ENCODE measurements at places on chromosomes 3 and 15.

DNA sequence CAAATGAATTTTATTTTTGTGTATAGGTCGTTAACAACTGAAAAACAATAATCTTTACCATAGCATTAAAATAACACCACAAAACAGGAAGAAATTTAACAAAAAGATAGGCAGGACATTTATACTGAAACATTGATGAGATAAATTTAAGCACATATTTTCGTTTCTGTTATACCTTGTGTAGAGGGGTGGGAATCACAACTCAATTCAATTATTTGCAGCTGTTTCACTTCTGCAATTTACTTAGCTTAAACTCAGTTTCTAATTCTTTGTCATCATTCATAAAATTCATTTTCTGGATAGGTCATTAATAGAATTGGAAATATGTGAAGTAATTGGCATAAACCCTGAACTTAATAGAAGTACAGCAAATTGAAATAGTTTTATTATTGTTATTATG lies 42.3 kb downstream of the TP63 start:
- DNase-seq, result no peak

- no peak for DNase-seq
Observed at GRCh38 chr15:99481113-99481950, 84.5 kb upstream of the MEF2A start.

GRCh38 chr3:100438623-100438974 lies 37.3 kb downstream of the LNP1 start:
- no peak for DNase-seq

DNA sequence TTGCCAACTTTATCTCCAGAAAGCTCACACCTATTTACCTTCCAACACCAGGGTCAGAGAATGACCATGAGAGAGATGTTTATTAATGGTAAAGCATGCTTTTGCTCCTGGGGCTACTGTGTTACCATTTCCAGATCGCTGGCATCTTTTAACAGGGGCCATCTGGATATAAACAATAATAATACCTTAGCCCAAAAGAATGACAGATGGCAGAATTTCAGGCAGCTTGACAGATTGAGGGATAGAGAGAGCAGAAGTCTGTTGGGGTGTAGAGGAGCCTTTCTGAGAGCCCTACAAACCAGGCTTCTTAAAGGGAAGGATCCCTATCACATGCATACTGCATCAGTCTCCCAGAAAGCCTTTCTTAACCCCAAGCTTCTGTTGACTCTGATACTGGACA lies 17.7 kb downstream of the RBP1 start:
- no peak for DNase-seq

DNA sequence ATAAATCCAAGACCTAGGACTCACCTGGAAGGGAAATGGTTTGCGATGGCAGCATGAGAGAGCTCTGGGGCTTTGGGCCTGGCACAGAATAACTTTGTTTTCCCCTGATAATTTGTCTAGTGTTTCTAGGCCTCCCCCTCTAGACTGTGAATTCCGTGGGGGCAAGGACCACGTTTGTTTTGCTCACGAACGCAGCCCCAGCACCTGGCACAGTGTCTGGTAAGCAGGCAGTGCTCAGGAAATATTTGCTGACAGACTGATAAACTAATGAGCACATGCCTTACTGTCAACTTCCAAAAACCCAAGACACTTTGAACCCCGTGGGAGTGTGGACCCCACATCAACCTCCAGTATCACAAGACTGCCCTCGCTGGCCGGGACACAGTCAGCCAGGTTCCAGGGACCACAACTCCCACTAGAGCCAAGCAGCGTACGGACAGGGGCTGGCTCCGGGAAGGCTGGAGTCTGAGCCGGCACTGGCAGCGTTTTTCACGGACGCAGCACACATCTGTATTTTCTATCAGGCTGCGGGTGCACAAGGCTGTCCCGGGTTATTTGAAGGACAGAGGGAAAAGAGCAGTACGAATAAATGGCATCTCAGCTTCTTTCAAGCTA lies 146.5 kb downstream of the XXYLT1 start:
- DNase-seq, result no peak

GRCh38 chr3:40737343-40737742 lies 212.6 kb downstream of the ZNF621 start:
- DNase-seq, result no peak

- peak; percentile 77 for DNase-seq
Observed at GRCh38 chr3:160413613-160414248, 14.3 kb downstream of the SMC4 start.

DNA sequence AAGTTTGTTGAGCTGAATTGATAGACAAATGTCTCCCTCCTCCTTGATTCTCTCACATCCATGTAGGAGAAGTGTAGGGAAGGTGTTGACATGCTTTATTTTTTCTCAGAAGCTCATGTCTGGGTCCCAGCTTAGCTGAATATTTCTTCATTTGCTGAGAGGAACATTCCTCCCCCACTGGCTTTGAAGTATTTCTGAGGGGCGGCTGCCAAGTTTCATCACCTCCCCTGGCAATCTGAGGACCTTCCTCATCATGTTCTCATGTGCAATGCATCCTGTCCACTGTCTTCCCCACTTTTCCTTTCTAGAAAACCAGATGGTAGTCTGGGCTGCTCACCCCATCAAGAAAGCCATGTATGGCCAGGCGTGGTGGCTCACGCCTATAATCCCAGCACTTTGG lies 168.9 kb upstream of the RGMA start:
- DNase-seq, result no peak

- peak; percentile 61 for DNase-seq
Observed at GRCh38 chr3:149967086-149967685, 3.5 kb downstream of the PFN2 start.

DNA sequence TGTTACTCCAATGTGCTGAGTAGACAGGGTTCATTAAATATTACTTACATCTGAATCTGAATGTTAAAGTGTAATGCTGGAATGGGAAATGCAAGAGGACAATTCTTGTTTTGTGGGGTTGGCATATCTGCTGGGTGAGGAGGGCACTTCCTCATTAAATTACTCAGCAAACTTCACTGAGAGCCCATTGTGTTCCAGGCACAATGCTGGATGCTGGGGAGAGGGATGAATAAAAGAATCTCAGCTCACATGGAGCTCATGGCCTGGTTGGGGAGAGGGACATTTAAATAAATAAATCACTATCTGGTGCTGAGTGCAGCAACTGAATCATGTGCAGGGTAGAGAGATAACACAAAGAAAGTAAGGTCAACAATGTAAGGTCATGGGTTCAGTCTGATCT lies 199.2 kb upstream of the CFAP20DC start:
- no peak for DNase-seq

- peak; percentile 75 for DNase-seq
Observed at GRCh38 chr15:74793135-74794028, 11.5 kb downstream of the CSK start.

DNA sequence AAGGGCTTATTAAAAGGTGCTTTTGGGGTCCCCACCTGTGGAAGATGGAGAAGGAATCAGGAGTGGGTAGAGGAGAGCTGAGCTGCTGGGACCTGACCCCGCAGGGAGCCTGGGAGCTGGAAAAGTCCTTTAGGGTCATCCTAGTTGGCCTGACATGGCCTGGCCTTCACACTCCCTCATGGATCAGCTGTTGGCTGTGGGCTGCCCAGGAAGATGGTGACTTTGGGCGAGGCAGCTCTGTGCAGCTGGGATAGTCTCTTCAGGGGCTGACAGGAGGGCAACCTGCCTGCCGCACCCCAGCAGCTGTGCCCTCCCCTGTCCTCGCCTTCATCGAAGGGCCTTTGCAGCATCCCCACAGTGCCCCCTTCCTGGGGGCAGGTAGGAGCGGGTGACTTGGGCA lies 6.6 kb downstream of the LIMD1 start:
- no peak for DNase-seq

GRCh38 chr3:73614419-73614818 lies 10.3 kb downstream of the PDZRN3 start:
- DNase-seq, result no peak

DNA sequence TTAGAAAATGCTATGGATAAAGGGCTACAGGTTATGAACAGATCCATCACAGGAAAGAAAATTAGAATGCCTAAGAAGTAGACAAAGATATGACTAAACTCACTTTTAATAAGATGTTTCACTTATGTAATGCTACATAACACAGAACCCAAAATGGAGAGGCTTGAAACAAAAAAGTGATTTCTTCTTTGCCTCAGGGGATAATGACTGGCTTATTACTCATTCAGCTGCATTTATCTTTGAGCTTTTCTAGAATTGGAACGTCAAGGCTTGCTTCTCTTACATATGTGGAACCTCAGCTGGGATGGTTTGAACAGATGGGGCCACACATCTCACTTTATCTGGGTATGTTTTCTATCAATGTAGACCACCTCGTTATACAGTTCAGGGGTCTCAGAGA lies 120.6 kb upstream of the EPHA3 start:
- no peak for DNase-seq

DNA sequence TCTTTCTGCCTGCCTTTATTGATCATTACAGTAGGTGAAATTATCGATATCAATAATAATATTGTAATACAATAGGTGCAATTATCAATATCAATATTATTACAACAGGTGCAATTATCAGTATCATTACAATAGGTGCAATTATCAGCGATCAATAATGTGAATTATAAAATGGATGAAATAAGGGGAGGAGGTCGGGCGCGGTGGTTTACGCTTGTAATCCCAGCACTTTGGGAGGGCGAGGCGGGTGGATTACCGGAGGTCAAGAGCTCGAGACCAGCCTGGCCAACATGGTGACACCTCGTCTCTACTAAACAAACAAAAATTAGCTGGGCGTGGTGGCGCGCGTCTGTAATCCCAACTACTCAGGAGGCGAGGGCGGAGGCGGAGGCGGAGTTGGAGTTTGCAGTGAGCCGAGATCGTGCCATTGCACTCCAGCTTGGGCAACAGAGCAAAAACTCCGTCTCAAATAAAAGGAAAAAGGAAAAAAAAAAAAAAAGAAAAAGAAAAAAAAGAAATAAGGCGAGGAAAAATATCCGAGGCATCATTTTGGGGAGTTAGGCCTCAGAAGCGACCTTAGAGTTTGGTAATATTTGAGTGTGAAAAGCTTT lies 611 bp upstream of the BNIP2 start:
- DNase-seq, result peak; percentile 70

GRCh38 chr3:150300388-150300787 lies 107.7 kb upstream of the TSC22D2 start:
- DNase-seq, result no peak

GRCh38 chr3:83482402-83483070 lies 1476.3 kb upstream of the CADM2 start:
- DNase-seq, result no peak

GRCh38 chr3:31170932-31171670 lies 276.6 kb upstream of the GADL1 start:
- no peak for DNase-seq

DNA sequence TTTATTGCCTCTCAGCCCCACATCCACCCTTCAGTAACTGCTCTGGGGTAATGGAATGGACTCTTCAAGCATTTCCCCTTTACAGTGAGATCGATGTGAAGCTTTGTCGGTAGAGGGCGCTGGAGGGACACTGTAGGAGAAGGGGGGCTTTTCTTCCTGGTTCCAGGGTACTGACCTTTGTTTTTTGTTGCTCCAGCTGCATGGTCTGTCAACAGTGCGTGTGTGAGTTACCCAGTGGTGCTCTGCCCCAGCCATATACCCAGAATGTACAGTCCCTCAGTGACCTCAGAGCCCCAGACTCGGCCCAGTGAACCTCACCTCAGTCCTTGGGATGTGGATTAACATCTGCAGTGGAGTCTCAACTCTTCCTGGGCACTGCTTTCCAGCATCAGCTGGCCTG lies 180.3 kb upstream of the TSC22D2 start:
- no peak for DNase-seq

- DNase-seq, result no peak
Observed at GRCh38 chr15:25532269-25533140, 93.7 kb upstream of the UBE3A start.

DNA sequence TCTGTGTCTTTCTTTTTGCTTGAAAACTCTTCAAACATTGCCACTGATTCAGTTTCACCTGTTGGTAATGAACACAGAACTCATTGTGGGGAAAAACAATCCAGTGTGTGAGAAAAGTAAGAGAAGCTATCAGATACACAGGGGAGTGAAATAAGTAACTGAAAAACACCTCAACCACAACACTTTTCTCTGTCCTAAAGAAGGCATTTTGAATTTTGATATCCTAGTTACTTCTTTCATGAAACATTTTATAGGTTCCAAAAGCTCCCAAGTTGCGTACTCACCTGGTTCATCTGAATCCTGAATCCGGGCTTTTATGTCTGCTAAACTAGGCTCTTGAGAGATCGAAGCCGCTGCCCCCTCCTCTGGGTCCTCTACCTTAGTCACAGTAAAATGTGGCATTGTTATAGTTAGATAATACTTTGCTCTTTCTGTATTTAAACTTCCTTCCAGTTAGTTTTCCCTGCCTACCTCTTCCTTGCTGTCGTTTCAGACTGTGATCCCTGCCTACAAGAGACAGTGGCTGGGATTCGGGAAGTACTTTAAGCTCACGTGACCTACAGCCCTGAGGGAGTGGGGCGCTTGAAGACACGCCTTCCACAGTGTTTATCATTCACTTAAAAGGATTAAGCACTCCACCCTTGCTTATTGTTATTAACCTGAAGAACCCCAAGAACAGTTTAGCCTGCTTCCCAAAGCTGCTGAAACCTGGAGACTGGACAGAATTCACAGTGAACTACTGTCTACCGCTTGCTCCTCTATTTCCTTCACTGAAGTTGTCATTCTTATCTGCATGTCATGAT lies 19.1 kb downstream of the SLC12A6 start:
- DNase-seq, result peak; percentile 47

GRCh38 chr15:96274698-96275097 lies 55.8 kb upstream of the NR2F2 start:
- DNase-seq, result no peak

DNA sequence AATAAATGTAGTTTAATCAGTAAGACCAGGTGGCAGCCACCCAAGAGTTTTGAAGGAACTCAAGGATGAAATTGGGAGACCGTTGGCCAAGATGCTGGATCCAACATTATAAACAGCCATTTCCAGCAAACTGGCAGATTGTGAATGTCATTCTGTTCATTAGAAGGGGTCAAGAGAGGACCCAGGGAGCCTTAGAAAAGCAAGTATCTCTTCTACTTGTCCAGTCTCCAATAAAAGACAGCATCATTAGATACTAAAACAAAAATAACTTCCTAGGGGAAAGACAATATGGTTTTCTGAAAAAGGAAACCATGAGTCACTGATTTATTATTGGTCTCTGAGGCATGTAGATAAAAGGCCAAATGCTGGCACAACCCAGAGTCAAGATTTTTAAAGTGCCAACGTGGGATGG lies 67.9 kb downstream of the GADL1 start:
- no peak for DNase-seq

DNA sequence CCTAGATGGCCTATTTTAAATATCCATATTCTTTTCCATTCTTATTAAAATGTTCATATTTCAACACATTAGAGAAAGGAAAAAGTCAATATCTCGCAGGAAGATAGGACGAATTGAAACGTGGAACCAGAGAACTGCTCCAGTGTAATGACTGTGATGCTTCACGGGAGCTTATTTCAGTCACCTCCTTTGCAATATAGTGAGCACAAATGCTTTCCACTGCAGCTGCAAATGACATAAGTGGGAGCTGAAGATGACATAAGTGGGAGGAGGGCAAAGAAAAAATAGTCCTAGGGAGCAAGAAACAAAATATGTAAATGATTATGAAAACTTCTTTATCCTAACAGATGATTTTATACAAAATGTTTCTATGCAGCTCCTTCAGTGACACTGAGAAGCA lies 324.1 kb downstream of the ZNF385D start:
- no peak for DNase-seq

Measured in CD4-positive, alpha-beta T cell treated with Interleukin-4 for 4 hours (primary cell).